ENCODE measurements at places on chromosomes 6 and 20.

- no peak for DNase-seq
Measured at GRCh38 chr20:57746832-57747404, 37.1 kb upstream of the PMEPA1 start.

DNA sequence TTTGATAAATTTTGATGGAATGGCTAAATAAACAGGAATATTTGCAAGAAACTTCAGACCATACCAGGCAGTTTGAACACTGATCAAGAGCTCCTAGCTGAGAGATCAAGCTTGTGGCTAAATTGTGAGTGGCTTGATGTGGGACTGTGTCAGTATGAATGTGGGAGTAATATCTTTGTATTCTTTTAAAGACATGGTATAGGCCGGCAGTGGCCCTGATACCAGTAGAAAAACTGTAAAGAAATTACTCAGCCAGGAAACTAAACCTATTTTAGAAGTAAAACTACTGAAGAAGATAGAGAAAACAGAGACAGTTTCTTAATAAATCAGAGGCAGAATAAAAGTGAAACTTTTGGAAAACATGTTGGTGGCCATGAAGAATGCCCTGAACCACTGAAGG lies 608.4 kb upstream of the SYNCRIP start:
- no peak for DNase-seq

DNA sequence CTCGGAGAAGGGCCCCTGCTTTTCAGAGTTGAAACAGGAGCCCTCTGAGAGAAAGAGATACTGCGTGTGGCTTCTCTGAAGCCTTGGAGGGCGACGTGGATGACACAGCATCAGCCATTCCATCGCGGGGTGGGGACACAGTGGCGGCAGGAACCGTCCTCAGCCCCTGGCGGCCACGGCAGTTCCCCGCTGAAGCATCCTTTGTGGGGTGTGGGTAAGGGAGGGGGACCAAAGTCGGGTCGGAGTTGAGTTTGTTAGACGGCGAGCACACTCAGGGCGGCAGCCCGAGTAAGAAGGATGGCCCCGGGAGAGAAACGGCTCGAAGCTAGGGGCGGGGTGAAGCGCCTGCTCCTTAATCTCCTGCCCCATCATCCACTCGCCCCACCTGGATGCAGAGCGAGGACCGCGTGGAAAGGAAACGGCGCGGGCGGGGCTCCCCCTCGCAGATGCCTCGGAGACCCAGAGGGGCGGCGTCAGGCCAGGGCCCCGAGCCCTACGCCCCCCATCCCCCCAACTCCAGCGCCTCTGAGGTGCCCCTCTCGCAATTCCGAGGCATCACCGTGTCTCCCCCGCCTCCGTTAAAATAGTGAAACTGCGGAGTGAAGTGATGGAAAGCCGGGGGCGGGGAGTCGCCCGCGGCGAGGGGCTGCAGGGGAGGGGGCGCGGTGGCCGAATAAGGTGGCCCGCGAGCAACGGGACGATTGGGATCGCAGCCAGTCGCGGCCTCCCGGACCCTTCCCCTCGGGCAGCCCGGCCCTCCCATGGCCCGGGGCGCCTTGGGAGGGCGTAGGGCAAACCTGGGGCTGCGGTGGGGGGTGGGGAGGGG lies 796 bp upstream of the RREB1 start:
- no peak for DNase-seq

DNA sequence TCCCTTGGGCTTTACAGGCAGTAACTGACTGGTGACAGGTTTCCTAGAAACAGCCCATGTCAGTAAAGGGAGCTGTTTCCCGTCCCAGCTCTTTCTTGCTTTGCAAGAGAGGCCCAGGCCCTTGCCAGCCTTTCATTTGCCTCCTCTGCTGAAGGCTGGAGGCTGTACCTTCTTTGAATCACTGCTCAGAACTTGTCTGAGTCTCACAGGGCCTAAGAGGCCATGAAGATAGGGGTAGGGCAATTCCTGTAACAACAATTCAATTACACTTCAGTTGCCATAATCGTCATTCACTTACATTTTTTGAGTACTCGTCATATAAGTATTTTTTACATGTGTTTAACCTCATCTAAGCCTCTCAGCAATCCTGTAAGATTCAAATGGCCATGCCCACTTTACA lies 25.9 kb upstream of the MAFB start:
- no peak for DNase-seq

GRCh38 chr20:2698912-2699311 lies 6.3 kb downstream of the EBF4 start:
- no peak for DNase-seq

- no peak for DNase-seq
Measured at GRCh38 chr6:35977308-35977707, 47.1 kb downstream of the SLC26A8 start.

DNA sequence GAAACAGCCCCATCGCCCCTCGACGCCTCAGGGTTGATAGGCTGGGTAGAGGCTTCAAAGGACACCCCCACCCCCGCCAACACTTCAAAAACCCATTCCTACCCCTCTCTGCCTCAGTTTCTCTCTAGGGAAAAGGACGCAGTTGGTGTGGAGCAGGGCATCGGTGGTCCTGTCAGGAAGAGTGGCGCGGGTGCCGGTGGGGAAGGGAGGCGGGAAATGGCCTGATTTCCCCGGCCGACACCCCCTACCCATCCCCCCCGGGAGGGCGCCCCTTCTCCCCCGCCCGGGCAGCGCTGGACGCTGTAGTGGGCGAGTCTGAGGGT lies 367 bp downstream of the NRSN2 start:
- no peak for DNase-seq

DNA sequence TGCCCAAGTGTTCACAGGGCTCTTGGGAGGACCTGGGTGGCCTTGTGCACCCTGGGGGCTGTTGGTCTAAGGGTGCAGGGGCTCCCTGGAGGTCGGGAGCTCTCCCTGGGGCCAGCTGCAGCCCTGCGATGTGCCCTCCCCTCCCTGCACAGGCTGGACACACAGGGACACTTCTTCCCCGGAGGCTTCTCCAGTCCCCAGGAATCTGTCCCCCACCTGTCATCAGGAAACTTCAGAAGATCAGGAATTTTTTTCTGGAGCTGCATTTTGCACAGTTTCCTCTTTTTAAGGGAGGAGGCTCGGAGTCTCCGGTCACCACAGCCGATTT lies 66.9 kb upstream of the BHLHE23 start:
- DNase-seq: no peak

GRCh38 chr6:150079604-150080003 lies 10.7 kb upstream of the ULBP3 start:
- DNase-seq: no peak

DNA sequence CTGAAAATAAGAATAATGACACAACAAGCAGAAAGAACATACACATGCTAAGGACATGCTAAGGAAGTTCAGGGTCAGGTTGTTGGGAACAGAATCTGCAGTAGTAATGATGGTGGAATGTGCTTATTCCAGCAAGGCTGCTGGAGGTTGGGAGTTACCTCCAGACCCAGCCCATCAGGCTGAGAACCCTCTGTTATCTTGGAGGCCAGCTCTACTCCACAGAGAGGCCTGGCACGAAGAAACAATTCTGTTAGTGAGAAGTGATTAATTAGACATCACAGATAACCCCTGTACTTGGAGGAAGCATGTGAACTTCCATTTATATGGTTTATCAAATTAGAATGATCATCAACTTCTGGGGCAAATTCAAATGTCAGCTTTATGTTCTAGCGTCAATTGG lies 22.1 kb upstream of the ARHGAP18 start:
- DNase-seq: no peak

DNA sequence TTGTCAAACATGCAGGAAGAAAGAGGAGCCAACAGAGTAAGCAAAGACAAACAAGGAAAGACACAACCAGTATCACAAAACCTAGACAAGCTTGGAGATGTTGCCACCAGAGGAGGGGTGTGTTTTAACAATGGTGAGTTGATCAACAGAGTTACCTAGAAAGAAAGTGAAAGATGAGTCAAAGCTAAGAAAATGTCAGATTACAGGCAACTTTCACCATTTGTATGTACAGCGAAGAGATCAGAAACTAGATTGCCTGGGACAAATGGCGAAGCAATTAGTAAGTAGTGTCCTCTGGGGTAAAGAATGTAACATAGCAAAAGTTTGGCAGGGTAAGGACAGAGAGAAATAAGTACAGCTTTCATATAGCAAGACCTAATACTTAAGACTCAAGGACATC lies 51.6 kb upstream of the POU3F2 start:
- no peak for DNase-seq

- no peak for DNase-seq
Measured at GRCh38 chr6:149500096-149500495, 15.3 kb upstream of the ZC3H12D start.

GRCh38 chr6:149453597-149454345 lies 31.0 kb downstream of the ZC3H12D start:
- no peak for DNase-seq

DNA sequence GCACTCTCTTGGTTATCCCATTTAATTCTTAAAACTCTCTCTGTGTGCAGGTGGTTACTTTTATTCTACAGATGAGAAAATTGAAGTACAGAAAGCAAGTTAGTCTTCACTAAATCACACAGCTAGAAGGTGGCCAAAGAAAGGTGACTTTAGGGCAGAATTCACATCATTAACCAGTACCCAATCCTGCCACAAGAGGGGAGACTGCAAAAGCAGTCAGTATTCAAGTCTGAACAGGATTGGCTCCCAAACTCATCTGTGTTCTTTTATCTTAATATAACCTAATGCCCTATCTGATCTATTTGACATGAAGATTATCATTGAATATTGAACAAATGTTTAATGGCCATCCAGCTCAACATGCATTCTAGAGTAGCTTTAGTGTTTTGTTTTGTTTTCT lies 225.3 kb upstream of the FAM83B start:
- no peak for DNase-seq

DNA sequence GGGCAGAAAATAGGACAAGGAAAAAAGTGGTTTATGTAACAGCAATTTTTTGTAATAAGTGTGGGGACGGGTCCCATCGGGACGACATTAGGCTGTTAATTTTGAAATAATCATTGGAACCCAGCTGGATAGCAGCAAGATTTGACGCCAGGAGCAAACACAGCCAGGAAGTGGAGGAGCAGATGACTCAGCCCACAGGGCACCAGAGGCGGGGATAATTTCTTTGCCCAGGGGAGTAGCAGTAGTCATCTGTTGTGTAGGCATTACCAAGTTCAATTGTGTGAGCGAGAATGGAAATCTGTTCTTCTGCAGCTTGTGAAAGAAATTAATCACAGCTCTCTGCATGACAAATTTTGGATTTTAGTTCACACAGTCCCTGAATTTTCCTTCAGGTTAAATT lies 22.6 kb upstream of the RIN2 start:
- peak; percentile 88 for DNase-seq

GRCh38 chr20:3433744-3434143 lies 26.3 kb upstream of the DNAAF9 start:
- DNase-seq: no peak

DNA sequence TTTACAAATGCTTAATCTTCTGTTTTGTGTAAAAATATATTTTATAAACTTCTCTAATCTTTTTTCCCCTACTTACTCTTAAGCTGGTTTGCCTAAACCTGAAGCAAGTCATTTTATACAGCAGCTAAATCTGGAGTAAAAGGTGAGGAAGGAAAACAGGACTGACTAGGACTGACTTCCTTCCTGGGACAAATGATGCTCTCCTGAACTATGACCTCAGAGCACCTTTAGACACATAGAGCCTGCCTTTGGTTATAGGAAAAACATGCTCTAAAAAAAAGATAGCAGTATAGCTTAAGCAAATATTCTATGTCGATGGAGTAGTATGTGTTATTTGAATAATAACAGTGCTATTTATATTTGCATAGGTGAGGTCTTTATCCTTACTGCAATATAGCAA lies 21.5 kb upstream of the ADGRG6 start:
- DNase-seq: no peak

GRCh38 chr6:52360601-52361413 lies 1.1 kb upstream of the PAQR8 start:
- DNase-seq: no peak

DNA sequence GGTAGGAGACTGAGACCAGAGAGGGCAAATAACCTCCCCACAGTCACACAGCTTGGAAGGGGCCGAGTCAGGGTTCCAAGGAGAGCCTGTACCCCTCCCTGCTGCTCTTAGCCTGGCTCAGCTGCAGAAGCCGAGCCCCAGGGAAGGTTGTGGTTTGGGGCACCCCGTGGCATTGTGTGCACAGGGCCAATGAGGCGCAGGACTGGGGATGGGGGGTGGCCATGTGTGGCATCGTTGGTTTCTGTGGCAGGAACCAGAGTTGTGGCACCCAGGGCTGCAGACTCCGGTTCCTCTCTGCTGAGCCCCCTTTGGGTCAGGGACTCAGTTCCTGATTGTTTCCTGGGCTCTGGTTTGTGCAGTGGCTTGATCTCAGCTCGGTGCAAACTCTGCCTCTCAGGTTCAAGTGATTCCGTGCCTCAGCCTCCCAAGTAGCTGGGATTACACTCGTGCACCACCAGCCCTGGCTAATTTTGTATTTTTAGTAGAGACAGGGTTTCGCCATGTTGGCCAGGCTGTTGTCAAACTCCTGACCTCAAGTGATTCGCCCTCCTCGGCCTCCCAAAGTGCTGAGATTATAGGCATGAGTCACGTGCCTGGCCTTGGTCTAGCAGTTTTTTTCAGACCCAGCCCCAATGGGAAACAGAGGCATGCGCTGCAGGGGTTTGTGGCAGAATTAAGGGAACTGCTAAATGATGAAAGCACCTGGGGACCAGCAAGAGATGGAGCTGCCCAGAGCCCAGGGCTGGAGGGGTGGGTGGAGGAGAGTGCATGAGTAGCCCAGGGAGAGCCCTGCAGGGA lies 221.0 kb upstream of the SULF2 start:
- no peak for DNase-seq

GRCh38 chr6:54609981-54610380 lies 236.6 kb upstream of the FAM83B start:
- DNase-seq: no peak

DNA sequence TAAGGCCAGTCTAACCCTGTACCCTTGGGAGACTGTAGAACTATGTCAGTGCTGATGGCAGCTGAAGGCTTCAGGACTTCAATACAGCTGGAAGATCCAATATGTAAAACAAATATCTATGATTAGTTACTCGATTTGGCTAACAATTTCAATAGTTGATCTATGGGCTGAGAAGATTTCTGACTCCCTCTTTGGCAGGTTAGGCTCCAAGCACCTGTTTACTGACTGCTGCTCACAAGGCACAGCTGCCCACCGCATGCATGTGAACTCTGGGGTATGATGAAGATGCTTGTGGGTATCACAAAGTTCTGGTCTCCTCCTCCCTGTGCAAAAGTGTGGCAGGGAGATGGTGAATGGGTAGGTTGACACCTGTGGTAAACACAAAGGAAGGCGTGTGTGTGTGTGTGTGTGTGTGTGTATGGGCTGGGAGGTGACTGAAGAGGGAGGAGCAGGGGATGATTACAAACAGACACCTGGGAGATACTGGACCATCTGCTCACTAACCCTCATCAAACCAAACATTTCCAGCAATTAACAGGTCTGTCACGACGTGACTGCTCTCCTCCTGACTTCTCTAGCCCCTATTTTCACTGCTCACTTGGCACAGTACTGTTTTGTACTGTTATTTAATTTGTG lies 18.1 kb downstream of the ELMO2 start:
- DNase-seq: no peak

DNA sequence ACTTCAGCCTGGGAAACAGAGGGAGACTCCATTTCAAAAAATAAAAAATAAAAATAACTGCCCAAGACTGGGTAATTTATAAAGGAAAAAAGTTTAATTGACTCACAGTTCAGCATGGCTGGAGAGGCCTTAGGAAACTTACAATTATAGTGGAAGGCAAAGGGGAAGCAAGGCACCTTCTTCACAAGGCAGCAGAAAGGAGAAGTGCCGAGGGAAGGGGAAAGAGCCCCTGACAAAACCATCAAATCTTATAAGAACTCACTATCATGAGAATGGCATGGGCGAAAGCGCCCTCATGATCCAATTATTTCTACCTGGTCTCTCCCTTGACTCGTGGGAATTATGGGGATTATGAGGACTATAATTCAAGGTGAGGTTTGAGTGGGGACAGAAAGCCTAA lies 95.5 kb upstream of the LGSN start:
- no peak for DNase-seq
